ENCODE measurements at places on chromosomes 3 and 15.

- no peak for DNase-seq
Measured at GRCh38 chr3:30437171-30437601, 169.2 kb upstream of the TGFBR2 start.

DNA sequence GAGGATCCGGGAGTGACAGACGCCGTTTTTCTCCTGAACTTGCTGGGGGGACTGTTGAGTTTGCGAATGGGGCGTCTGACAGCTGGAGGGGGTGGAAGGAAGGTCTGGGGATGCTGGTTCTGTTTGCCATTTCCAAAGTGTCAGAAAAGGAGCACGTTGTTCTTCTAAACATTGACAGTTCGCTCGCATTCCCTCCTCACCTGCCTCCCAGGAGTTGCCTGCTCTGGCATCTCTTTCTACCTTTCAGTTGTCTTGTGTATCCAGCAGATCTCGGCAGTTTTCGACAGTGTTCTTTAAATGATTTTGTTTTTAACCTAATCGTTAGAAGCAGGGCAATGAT, 829 bp downstream of the SELENOT start:
- peak; percentile 27 for DNase-seq

GRCh38 chr15:29472901-29473445, 203.4 kb upstream of the NSMCE3 start:
- no peak for DNase-seq

DNA sequence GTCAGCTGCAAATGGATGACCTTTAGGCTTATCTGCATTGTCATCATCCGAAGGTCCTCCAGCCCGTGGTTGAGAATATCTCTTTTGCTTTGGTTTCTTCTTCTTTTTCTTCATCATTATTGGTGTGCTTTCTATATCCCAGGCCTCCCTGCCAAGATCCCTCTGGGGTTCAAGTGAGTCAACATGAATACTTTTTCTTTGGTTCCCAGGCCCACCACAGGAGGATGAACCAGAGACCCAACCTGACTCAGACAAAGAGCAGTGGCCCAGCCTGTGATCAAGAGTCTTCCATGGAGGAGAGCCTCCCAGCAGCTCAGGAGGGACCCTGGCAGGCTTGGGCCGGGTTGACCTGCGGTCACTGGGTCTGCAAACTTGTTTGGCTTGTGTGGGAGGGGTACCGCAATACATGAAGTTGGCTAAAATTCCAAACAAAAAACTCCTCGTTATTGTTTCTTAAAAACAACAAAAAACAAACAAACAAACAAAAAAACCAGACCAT, 104.2 kb downstream of the MAP4 start:
- DNase-seq = no peak

DNA sequence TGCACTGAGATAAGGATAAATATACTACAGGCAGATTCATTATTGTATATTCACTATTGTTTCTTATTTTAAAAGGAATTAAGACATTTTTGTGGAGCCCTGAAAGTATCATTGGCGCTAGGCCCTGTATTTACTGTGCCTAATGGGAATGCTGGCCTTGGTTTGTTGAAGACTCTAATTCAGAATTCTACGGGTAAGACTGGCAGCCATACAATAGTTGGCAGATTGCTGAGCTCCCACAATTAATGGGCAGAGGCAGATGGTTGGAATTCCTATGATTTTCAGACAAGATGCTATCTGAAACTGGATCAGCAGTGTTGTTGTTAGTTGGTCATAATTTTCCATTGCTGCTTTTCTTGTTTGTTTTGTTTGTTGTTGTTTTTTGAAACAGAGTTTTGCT, 14.7 kb downstream of the PGBD4 start:
- DNase-seq = no peak

DNA sequence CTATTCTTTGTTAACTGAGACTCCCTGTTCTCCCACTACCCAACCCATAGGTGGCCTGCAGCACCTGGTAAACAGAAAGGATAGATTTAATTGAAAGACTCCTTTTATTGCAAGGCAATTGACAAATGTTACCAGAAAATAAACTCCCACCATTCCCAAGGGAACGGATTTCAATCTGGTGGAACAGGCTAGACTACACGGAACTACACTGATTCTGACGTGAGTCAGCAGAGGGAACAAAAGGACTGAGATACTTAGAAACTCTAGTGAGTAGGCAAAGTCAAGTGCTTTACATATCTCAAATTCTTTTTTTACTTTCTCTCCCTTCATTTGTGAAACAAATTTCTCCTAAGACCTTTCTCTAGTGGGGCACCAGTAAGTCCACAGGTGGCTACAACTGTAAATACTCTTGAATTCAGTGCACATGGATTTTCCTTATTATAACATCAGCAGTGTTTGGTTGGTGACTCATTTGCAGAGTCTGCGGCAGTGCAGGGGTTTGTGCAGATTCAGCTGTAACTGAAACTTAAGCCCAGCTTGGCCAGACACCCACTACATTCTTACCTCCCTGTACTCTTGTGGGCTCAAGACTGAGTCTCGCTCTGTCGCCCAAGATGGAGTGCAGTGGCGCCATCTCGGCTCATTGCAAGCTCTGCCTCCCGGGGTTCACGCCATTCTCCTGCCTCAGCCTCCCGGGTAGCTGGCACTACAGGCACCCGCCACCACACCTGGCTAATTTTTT, 34.3 kb upstream of the PLSCR2 start:
- DNase-seq = no peak

DNA sequence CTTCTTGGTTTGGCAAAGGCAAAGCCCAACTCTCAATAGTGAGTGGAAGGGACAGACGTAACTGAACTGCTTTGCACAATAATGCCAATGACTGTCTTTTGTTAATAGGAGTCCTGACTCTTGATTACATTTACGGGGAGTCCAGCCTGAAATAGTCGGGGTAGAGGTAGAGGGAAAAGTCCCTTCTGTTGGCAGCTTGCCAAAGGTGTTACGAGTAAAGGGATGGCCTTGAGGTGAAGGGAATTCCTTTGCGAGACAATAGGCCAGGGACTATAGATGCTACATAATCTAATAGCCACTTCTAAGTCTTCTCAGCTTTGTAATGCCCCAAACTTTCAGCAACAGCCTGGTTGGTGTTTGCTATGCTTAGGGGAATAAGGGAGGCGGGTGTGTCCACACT, 2.2 kb upstream of the SENP2 start:
- DNase-seq = no peak

Data from NCI-H1092 (cell line).